ENCODE measurements at places on chromosomes 3 and 15.

GRCh38 chr3:5767304-5767703 is 579.8 kb downstream of the EDEM1 start:
- H3K27ac ChIP-seq, result no peak overlapping the region
- DNase-seq, result no peak
- H3K4me1 ChIP-seq, result no peaks in the 10 kb centered on the region
- H3K4me3 ChIP-seq, result no peak overlapping the region
- no peaks in the 10 kb centered on the region for H3K36me3 ChIP-seq

- H3K4me3 ChIP-seq, result no peak overlapping the region
- H3K27ac ChIP-seq, result no peak overlapping the region
- H3K27me3 ChIP-seq, result no peaks in the 10 kb centered on the region
- DNase-seq, result no peak
- H3K4me1 ChIP-seq, result no peaks in the 10 kb centered on the region
These were observed 59.8 kb upstream of the INSYN1 start for GRCh38 chr15:73812806-73813465.

DNA sequence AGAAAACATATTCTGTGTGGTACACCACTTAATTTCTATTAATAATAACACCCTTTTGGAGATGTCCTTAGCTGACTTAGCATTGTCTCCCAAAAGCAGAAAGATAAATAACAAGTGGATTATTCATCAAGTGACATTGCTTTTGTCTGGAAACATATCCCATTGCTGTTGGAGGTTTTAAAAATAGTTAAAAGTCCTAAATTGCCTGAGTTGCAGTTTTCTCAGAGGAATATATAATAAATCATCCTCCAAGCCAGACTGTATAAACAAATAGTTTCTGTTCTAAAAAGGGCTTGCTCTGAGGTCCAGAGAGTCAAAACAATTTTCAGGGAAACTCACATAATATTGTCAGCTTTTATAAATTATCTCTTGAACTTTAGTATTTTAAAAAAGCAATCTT is 60.4 kb upstream of the CD96 start:
- peaks cover 3% of the 10 kb centered on the region for H3K4me1 ChIP-seq
- H3K27me3 ChIP-seq, result no peaks in the 10 kb centered on the region
- no peak overlapping the region for H3K4me3 ChIP-seq
- no peak overlapping the region for H3K27ac ChIP-seq
- H3K36me3 ChIP-seq, result no peaks in the 10 kb centered on the region

GRCh38 chr15:69165637-69166025 is 5.2 kb downstream of the GLCE start:
- H3K36me3 ChIP-seq, result peaks cover 5% of the 10 kb centered on the region
- peaks cover 4% of the 10 kb centered on the region for H3K27me3 ChIP-seq
- H3K27ac ChIP-seq, result no peak overlapping the region
- H3K4me3 ChIP-seq, result no peak overlapping the region

DNA sequence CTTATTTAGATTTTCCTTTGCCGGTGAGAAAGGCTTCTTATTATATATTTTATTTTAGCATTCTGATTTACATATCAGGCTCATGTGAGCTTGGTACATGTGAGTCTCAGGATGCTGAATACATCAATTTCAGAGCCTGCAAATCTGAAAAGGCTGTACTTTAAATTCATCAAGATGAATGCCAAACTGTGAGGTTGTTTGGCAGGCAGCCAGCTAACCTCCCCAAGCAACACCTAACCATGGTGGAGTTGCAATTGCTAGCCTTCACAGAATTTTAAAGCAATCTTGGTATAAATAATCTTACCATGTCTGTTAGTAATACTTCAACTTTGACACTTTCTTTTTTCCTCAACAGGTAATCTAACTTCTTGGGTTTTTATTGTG is 252.5 kb downstream of the CDIN1 start:
- no peaks in the 10 kb centered on the region for H3K4me1 ChIP-seq
- H3K36me3 ChIP-seq, result no peaks in the 10 kb centered on the region
- no peak overlapping the region for H3K4me3 ChIP-seq
- no peak overlapping the region for H3K27ac ChIP-seq
- no peak for DNase-seq

GRCh38 chr15:66685638-66686150 is 16.3 kb upstream of the SMAD6 start:
- H3K27ac ChIP-seq, result no peak overlapping the region
- no peaks in the 10 kb centered on the region for H3K36me3 ChIP-seq
- no peaks in the 10 kb centered on the region for H3K4me1 ChIP-seq
- no peaks in the 10 kb centered on the region for H3K27me3 ChIP-seq
- no peak for DNase-seq

- H3K27ac ChIP-seq, result no peak overlapping the region
- no peaks in the 10 kb centered on the region for H3K4me1 ChIP-seq
- no peak for DNase-seq
- no peak overlapping the region for H3K4me3 ChIP-seq
- H3K27me3 ChIP-seq, result peaks cover 6% of the 10 kb centered on the region
These were observed 74.6 kb downstream of the REC114 start for GRCh38 chr15:73517566-73517965.

- H3K4me1 ChIP-seq, result no peaks in the 10 kb centered on the region
- H3K4me3 ChIP-seq, result no peak overlapping the region
- no peak overlapping the region for H3K27ac ChIP-seq
- peaks cover 3% of the 10 kb centered on the region for H3K27me3 ChIP-seq
- H3K36me3 ChIP-seq, result no peaks in the 10 kb centered on the region
- no peak for DNase-seq
These were observed 8.6 kb upstream of the TRH start for GRCh38 chr3:129965937-129966336.

DNA sequence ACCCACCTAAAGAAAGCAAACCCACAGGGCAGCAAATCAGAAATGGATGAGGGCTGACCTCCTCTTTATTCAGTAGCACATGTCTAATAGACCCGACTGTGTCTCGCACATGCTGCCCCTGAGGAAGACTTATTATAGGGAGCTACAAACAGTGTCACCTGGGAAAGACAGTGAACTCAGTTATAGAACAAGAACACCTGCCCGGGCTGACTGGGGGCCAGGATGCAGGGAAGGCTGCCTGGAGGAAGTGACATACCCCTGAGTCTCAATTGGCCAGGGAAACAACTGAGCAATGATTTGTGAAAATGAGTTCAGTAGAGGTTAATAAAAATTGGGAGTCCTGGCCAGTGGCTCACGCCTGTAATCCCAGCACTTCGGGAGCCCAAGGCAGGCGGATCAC is 78.7 kb upstream of the CGNL1 start:
- no peaks in the 10 kb centered on the region for H3K27me3 ChIP-seq
- H3K4me3 ChIP-seq, result no peak overlapping the region
- peak overlapping the region; percentile 57 for H3K27ac ChIP-seq

- no peaks in the 10 kb centered on the region for H3K4me1 ChIP-seq
- DNase-seq, result no peak
- H3K36me3 ChIP-seq, result no peaks in the 10 kb centered on the region
- H3K27me3 ChIP-seq, result no peaks in the 10 kb centered on the region
- H3K27ac ChIP-seq, result no peak overlapping the region
- no peak overlapping the region for H3K4me3 ChIP-seq
These were observed 215.2 kb downstream of the ZNF621 start for GRCh38 chr3:40739971-40740370.

- no peaks in the 10 kb centered on the region for H3K4me1 ChIP-seq
- H3K4me3 ChIP-seq, result no peak overlapping the region
- H3K36me3 ChIP-seq, result no peaks in the 10 kb centered on the region
- no peak for DNase-seq
- no peak overlapping the region for H3K27ac ChIP-seq
These were observed 427.5 kb downstream of the VGLL3 start for GRCh38 chr3:86563400-86563970.

DNA sequence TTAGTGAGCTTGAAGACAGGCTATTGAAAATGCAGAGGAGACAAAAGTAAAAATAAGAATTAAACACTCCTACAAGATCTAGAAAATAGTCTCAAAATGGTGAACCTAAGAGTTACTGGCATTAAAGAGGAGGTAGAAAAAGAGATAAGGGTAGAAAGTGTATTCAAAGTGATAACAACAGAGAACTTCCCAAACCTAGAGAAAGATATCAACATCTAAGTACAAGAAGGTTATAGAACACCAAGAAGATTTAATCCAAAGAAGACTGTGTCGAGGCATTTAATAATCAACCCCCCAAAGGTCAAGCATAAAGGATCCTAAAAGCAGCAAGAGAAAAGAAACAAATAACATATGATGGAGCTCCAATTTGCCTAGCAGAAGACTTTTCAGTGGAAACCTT is 23.3 kb downstream of the PDCD10 start:
- H3K4me1 ChIP-seq, result peaks cover 73% of the 10 kb centered on the region
- no peak overlapping the region for H3K27ac ChIP-seq
- peaks cover 95% of the 10 kb centered on the region for H3K36me3 ChIP-seq
- no peak overlapping the region for H3K4me3 ChIP-seq
- no peak for DNase-seq
